ENCODE measurements at places on chromosomes 6 and 20.

DNA sequence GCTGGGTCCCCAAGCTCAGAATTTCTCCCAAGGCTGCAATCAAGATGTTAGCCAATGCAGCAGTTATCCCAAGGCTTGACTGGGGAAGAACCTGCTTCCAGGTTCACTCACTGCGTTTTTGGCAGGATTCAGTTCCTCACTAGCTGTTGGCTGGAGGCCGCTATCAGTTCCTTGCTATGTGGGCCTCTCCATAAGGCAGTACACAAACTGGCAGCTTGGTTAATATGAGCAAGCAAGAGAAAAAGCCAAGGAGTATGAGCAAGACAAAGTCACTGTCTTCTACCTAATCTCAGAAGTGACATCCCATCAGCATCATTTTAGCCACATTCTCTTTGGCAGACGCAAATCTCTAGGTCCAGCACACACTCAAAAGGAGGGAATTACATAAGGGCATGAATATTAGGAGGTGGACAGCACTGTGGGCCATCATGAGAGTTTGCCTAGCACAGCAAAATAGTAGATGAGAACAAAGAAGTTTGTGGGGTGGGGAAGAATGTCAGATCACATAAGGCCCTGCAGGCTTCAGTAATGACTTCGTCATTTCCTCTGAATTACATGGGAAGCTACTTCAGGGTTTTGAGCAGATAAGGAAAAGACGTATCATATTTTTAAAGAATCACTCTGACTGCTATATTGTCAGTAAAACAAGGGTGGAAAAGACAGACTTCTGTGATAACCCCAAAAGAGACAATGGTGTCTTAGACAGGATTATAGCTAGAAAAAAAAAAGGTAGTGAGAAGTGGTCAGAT, 25.5 kb downstream of the LMBRD1 start:
- DNase-seq, result no peak

DNA sequence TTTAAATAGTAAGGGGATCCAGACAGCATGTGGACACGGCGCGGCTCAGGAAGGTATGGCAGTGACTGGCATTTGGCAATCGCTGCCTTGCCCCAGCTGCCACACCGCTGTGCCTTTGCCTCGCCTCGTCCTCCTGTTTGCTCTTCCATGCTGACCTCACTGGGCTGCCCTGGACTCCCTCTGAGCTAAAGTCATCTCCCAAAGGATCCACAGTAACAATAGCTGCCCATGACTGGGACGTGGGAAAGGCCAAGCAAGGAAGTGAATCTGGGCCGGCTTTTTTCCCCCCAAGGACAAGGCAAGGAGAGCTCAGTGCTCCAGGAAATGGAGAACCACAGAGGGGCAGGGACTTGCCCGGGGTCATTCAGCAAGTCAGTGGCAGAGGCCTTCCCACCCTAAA, 48.1 kb downstream of the JPH2 start:
- no peak for DNase-seq

DNA sequence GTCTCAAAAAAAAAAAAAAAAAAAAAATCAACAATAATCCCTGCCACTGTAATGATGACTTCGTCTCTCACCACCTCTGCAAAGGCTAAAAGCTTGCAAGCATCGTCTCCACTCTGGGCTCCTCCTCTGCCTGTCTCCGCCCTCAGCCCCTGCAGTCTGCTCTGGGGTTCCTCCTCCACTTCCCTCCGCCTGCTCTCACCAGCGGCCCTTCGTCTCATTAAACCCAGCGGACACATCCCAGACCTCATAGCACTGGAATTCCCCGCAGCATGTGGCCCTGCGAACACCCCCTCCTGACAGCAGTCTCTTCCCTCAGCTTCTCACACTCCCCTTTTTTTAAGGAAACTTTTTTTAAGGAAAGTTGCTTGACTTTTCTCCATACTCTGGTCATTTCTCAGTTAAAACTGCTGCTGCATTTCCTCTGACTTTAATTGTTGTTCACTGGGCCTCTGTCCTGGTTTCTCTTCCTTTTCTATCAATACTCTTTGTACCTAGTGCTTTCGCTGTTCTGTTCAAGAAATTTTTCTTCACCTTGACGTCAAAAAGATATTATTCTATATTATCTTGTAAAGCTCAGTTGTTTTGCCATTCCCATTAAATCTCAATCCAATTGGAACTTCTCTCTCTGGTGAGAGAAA, 70.9 kb upstream of the PLEKHG1 start:
- DNase-seq, result no peak

- DNase-seq, result no peak
Measured at GRCh38 chr20:58001381-58001780, 227.1 kb downstream of the ANKRD60 start.

DNA sequence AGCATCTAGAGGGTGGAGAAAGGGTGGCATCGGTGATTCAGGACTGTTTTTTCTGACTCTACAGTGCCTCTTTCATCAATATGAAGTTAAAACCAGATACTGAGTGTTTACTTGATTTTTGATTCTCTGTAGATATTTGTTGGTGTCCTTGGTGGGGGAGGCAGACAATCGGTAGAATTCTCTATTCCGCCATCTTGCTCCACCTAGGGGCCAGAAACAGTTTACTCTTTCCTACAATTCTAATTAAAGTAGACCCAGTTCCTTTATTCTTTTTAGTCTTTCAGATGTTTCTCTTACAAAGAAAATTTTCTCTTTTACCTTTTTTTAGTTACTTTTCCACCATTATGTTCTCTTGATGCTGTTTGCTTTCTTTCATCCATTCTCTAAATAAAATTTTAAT, 162.1 kb upstream of the RAB32 start:
- no peak for DNase-seq

- no peak for DNase-seq
Measured at GRCh38 chr6:167906899-167907298, 80.2 kb downstream of the AFDN start.

DNA sequence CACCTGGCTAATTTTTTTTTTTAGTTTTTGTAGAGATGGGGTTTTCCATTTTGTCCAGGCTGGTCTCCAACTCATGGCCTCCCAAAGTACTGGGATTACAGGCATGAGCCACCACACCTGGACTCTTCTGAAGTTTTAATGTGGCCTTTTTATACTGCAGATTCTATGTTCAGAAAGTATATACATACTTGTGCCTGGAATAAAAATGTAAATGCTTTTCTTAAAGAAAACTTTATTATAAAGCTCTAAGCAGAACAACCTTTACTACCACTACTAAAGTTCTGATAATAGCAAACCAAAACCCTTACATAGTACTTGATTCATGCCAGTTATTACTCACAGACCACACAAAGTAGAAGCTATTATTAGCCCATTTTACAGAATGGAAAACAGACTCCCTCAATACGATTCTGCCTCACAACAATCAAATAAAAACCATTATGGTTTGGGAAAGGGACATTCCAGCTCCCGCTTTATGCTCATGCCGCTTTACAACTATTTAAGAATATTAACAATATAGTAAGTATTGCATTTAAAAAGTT, 5.3 kb downstream of the PHIP start:
- no peak for DNase-seq

DNA sequence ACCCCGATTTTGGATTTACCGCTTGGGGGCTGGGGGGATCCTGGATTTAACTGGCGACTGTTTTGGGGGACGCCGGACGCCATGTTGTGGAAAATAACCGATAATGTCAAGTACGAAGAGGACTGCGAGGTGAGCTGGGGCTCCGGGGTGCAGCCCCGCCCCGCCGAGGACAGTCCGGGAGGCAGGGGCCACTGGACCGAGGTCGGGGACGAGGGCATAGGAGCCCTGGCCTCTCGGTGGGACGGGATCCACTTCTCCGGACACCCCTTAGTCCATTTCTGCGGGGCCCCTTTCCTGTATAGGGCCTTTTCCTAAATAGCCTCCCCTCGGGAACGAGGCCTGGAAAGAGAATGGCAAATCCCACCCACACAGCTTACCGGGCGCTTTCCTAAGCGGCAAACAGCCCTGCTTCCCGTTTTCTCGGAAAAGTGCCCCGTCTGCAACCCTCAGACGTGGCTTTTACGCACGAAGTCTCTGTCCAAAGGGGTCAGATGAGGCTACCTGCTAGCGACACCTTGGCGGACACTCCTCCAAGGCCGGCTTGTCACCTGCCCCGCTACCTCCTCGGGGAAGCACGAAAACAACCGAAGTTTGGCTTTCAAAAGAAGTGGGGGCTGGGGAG, 469 bp downstream of the TFAP2C start:
- no peak for DNase-seq

- no peak for DNase-seq
Measured at GRCh38 chr6:107443608-107444267, 15.6 kb downstream of the PDSS2 start.

DNA sequence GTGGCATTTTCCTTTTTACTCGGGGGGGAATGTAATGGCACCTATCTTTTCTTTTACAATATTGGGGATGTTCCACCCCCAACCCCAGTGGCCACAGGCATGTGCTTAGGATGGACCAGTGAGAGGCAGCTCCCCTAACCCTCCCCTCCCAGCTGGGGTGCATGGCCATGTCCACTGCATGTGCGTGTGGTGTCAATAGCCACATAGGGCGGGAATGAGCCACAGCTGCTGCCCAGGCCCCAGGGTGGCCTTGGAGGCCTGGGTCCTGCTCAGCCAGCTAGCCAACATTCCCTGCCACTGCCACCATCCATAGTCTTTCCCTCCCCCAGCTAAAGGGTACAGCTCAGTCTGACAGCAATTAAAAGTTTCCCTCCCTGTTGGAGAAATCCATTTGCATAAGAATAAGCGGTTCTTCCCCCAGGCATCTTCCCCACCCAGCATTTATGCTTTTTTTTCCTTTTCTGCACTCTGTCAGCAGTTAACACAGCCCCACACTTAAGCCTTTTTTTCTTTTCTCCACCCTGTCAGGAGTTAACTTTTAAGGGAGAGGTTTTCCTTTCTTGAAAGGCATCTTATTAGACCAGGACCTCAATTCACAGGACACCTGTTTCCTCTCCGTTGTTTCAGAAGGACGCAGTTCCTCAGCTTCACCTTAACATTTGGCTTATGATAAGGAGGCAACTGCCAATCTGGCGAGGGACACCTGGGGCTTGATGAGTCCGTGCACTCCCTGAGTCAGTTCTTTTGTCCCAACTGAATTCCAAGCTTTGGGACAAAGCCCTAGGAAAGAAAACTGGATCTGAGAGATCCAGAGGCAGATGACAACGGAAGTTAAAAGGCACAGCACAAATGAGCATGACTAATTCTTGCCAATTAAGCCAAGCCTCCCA, 121.4 kb downstream of the TPBG start:
- DNase-seq, result no peak

DNA sequence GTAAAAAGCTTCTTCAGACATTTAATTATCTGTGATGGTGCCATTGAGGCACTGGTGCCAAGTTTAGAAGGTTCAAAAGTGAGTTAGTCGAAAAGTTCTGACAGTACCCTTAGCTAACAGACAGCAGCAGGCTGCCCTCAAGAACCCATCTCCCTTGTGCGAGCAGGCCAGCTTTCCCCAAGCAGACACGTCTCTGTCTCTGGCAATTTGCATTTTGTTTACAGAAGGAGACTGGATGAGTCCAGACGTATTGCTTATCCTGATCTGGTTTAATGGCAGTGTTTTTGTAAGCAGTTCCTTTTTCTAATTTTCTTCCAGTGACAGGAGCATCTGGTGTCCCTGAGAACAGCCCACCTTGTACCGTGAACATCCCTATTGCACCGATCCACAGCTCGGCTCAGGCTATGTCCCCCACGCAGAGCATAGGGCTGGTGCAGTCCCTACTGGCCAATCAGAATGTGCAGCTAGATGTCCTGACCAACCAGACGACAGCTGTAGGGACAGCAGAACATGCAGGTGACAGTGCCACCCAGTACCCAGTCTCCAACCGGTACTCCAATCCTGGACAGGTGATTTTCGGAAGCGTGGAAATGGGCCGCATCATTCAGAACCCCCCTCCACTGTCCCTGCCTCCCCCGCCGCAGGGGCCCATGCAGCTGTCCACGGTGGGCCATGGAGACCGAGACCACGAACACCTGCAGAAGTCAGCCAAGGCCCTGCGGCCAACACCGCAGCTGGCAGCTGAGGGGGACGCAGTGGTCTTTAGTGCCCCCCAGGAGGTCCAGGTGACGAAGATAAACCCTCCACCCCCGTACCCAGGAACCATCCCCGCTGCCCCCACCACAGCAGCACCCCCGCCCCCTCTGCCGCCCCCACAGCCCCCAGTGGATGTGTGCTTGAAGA, 58.3 kb upstream of the TMEM181 start:
- DNase-seq, result no peak

DNA sequence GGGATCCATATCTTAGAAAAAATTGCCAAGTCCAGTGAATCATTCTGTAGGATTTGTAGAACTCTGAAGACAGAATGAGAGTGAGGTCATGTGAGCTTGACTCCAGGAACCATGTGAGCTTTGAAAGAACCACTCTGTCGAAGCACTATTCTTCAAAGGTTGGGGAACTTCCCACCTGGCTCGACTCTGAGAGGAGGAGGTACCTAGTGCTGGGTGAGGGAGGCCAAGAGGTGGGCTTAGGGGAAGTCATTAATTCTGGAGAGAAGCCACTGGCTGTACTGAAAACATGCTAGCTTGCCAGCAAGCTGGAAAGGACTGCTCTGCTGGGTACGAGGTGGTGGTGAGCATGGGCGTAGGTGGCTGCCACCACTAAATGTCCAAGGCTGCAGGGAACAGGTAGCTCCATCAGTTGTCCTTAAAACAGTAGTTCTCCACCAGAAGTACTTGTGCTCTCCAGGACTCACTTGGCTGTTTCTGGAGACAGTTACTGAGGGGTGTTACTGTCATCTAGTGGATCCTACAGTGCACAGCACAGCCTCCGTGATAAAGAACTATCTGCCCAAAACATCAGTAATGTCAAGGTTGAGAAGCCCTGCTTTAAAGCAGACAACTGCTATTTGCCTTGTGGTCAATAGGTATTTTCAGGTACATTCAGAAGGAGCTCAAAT, 34.7 kb upstream of the SYNJ2 start:
- DNase-seq, result no peak

DNA sequence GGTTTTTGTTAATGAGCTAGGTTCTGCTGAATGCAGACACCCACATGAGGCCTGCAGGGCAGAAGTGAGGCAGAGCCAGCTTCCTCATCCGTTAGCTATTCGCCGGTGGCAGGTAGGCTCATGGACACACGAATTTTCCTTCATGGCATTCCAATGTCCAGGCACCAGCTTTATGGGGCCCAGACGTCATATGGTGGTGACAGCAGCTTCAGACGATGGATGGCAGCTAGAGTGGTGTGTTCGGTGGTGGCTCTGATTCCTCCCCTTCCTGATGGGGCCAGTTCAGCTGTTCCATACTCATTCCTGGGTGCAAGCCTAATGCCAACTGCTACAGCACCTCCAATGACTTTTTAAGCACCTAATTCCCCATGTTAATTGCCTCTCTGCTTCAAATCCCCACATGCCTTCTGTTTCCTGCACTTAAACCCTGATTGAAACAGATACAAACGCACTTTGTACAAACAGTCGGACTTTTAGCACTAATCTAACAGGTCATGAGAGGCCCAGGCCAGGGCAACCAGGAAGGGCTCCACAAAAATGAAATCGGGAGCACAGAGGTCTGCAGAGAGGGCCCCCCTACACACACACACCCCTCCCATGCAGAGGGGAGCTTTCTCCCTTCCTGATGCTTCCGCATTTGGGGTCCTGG, 35.7 kb upstream of the MLN start:
- no peak for DNase-seq

GRCh38 chr20:11352041-11352440, 565.7 kb upstream of the BTBD3 start:
- no peak for DNase-seq

GRCh38 chr20:35059612-35060011, 33.0 kb downstream of the TRPC4AP start:
- DNase-seq, result no peak

Data from central memory CD8-positive, alpha-beta T cell (primary cell).